ENCODE measurements at places on chromosomes 6 and 20.

- DNase-seq = no peak
Measured at GRCh38 chr20:46108435-46108841, 9.7 kb upstream of the CD40 start.

- no peak for DNase-seq
Measured at GRCh38 chr6:168180548-168181011, 101.6 kb upstream of the FRMD1 start.

DNA sequence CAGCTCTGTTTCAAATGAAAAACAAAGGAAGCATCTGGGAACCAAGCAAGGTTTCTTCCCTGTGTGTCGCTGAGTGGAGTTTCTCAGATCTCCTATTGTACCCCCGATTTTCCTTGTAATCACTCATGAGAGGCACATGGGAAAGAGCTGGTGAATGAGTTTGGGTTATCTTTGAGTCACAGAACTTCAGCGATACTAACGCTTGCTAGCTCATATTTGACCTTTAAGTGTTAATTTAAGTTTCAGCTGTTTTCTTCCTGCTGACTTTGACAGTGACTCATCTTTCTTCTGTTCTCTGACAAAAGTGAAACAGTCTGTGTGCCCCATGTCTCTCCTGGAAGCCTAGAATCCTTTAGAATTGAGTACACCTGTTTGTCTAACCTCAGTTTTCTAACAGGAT, 261.1 kb upstream of the RGS17 start:
- DNase-seq = no peak

GRCh38 chr6:100268326-100268725, 196.4 kb downstream of the SIM1 start:
- no peak for DNase-seq

GRCh38 chr6:39444479-39445019, 122.0 kb upstream of the KCNK16 start:
- DNase-seq = no peak

DNA sequence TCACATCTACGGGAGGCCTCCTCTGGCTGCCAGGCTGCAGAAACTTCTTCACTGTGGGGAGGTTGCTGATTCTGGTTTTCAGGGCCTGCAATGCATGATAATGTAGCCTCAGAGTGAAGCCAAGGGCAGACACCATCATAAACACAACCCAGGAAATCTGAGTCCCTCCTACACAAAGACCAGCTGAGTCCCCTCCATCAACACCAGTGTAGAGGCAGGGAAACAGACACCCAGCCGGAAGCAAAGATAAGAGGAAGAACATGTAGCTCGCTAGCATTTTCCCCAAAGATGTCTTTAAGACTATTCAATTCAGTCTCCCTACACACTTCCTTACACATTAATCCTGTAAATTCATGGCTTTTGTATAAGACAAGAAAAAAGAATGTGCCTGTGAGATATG, 23.6 kb downstream of the GSTA2 start:
- DNase-seq = no peak

- DNase-seq = no peak
Measured at GRCh38 chr20:46704714-46705377, 4.6 kb upstream of the SLC2A10 start.

GRCh38 chr6:44045672-44046015, 81.6 kb downstream of the MRPL14 start:
- no peak for DNase-seq

GRCh38 chr6:5279891-5280338, 18.6 kb downstream of the FARS2 start:
- no peak for DNase-seq

DNA sequence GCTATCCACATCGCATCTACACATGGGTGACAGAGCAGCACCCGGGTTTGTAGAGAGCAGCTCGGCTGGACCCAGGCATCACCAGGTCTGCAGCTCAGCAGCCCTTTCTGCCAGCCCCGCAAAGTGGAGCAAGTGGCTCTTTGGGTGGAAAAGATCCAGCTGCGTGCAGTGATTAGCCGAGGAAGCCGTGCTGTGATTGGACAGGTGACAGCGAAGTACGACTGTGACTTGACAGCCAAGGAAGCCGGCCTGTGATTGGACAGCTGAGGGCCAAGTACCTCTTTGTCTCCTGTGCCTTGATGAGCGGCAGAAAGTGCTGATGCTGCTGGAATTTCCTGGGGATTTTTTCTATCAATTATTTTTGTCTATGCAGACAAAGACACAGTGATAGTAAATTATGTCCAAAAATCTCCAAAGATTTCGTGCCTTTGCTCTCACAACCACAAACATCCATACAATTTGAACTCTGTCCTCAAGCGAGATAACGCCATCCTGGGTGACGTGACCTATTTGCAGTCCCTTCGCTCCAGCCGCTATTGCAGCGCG, 62.3 kb upstream of the GPR31 start:
- DNase-seq = no peak

- no peak for DNase-seq
Measured at GRCh38 chr6:13452346-13453117, 34.9 kb downstream of the GFOD1 start.

- DNase-seq = no peak
Measured at GRCh38 chr20:43820731-43821330, 93.8 kb upstream of the TOX2 start.

- DNase-seq = no peak
Measured at GRCh38 chr6:149405823-149406765, 6.0 kb downstream of the SUMO4 start.

GRCh38 chr20:58787211-58788005, 63.3 kb downstream of the GNAS-AS1 start:
- DNase-seq = no peak
